Sciatic nerve (tissue), 2 donors: ENCODE measurements at places on chromosomes 1 and 21. TPM values are rescaled to one million over a fixed set of nuclear protein-coding genes. Genes with fewer than 3 reads are reported as not detected.

OR2L3 gene
- 0.13 TPM for total RNA-seq

HEYL gene
- 10.6 TPM for total RNA-seq

MAST2 gene
- 55.0 TPM for total RNA-seq

TMED5 gene
- total RNA-seq = 40.5 TPM

HPDL gene
- 2.3 TPM for total RNA-seq

GRCh38 chr1:1954015-1954414 is 34.9 kb upstream of the TMEM52 start:
- no peak for DNase-seq

DNA sequence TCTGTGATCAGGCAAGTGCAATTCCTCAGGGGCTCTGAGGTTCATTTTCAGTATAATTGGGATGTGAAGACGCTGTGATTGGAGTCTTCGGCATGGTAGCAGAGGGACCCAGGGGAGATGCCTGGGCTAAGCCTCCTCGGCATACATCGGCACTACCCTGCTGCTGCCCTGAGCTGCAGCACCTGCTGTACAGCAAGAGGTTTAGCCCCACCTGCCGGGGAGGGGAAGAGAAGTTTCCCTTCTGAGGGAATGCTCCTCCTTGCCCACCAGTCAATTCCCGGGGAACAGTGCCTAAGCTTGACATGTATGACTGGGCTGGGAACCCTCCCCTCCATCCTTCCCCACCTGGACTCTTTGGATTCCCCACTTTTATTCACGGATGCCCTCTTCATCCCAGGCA is 24.9 kb downstream of the CNIH3 start:
- DNase-seq = no peak

DNA sequence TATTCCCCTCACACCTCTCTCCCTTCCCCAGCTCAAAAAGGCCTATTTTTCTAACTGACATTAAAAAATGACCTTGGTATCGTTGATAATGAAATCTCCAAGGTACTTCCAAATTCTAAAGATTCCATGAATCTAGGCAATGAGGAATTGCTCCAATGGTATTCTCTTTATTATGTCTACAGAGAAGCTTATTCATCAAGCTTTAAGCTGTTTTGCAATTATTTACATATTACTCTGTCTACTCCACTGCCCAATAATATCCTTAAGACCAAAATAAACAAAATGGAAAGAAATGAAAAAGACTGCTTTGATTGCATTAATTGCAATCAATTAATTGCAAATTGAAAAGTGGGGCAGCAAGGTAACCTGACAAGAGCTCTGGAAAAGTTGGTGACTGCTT is 7.9 kb downstream of the PLPP3 start:
- no peak for DNase-seq

GRCh38 chr1:25550683-25551310 is 7.4 kb downstream of the LDLRAP1 start:
- DNase-seq = no peak

GRCh38 chr1:154406572-154406879 is 1.4 kb downstream of the IL6R start:
- DNase-seq = no peak

- DNase-seq = no peak
Observed at GRCh38 chr1:153402226-153402625, 11.4 kb upstream of the S100A8 start.

DNA sequence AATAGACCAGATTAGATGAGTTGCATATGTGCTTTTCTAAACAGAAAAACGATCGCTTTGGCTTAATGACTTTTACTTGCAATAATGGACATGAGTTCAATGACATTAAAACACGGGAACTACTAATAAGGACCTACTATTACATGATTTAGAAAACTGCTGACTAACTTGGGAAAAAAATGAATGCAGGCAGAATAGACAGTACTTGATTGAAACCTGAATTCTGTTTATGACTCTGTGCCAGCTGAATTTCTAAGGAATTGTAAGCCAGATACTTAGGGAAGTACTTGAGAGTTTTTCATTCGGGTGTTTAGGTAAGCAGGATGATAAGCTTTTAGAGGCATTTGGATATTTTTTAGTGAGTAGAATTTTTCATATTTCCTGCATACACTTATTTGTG is 12.0 kb downstream of the ADGRL2 start:
- no peak for DNase-seq

DNA sequence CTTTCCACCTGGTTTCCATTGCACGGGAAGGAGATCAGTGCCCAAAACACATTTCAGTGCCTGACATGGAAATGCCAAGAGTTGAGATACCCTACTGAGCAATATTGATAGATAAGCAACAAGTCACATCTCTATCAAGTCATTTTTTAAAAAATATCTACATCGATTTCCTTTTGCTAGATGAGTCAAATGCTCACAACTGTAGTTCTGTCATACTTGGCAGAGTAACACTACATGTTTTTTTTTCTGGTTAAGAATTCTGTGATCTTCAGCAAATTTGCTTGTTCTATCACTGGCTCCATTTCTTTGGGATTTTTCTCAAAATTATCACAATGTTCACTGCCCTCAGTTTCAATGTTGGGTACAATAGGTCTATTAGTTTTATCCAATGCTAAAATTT is 145.4 kb downstream of the ZC3H11B start:
- no peak for DNase-seq

DNA sequence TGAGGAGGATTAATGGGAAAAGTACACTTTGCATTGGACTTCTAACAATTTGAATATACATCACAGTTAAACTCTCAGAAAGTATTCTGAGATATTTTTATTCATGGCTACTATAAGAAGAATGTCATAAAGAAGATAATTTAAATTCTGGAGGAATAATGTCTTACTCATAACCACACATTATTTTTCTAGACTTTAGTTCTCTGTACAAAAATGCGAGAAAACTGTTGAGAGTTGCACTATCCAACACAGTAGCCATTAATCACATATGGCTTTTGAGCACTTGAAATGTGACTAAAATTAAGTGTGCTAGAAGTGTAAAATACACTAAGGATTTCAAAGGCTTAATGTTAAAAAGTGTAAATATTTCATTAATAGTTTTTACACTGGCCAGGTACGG is 53.8 kb downstream of the CRB1 start:
- no peak for DNase-seq

- DNase-seq = no peak
Observed at GRCh38 chr1:8981169-8981568, 35.5 kb downstream of the CA6 start.
